ENCODE measurements at places on chromosomes 6 and 20.

- no peak for DNase-seq
These were observed 203.4 kb upstream of the STXBP5 start for GRCh38 chr6:147000545-147001488.

GRCh38 chr20:11372876-11373790 is 544.6 kb upstream of the BTBD3 start:
- no peak for DNase-seq

DNA sequence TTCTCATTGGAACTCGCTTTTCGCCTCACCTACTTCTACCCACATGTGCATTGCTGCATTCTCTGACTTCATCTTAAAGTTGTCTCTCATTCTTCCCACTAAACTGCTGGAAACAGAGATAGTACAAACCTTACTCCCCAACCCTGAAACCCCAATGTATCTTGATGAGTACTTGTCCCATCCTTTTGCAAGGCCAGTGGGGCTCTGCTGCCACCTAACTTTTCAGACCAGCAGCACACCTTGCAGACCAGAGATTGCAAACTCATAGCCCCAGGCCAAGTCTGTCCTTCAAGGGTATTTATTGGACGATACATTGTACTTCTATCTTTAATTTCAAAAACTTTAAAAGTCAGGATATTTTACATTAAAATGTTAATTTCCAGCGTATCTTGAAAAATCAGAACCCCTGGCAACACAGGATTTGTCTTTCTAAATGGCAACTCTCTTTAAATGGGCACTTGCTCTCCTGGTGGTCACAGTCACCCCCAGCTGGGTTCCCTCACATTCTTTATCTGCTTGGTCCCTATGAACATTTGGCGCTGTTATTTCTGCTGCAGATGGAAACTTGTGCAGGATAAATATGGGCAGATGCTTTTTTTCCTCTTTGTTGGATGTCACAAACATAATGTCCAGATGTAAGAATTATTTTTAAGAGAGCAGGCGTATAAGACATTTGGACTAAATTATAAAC is 83.9 kb downstream of the SOD2 start:
- DNase-seq, result no peak

DNA sequence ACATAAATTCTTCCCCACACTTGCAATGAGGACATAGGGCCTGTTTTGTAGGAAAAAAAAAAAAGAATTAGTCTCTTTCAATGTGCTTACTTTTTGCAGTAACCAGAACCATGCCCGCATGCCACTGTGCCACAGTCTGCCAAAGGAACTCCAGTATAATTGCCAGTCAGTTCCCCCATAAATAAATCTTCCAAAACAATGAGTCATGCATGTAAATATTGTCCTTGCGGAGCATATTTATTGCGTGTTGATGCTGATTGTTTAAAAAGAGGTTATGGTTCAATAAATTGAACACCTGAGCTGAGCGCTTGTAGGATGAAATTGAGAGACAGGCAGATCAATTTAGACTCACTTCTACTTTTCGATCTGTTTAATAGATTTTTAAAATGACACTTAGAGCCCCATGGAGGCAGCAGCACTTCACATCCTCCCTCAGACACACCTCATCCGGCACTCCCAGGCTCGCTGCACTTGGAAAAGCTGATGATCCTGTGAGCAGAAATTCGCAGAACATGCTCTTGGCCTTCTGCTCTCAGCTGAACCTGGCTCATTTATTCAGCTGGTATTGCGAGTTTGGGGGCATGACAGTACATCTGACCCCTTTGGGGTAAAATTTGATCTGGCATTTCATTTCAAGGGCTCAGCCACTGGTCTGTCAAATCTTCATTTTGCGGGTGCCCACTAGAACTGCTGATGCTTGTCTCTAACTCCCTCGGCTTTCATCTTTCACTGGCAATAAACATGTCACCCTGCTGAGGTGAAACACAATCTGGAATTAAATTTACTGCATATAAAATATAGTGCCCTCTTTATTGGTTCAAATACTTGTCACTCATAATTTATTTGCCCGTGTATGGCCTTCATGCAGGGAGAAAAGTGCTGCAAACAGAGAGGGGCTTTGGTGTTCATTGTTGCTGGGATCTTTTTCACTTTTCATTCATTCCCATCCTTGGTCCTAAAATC is 371.1 kb upstream of the POU3F2 start:
- no peak for DNase-seq

DNA sequence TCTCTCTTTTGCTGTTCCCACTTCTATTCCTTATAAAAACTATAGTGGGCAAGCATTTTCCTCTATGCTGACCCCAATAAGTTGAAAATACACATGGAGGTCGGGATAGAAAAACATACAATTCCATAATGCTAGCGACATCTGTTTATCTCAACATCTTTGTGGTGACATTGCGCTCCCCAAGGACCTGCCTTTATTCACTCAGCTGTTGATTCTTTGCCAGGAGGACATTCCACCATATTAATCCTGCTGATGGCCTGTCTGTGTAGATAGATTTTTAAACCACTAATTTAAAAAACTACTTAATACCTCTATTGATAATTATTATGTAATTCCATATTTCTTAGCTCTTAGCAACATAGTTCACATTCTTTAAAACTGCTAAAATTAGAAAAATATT is 555.3 kb upstream of the MAP3K7 start:
- DNase-seq, result no peak

DNA sequence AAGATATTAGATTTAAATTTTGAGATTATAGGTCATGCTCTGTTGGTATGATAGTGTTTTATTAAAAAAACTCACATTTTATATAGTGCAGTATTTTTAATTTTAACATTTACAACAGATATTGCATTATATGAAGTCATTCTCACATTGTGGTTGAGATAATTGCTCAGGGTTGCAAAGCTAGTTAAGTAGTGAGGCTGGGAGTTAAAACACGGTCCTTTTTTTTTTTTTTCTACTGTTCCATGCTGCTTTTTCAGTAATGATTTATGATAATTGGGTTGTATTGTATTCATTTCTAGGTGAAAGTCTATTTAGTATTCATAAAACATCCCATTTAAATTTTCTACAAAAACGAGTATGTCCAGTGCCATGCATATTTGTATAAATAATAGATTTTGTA is 117.6 kb upstream of the EDN1 start:
- DNase-seq, result no peak

- DNase-seq, result no peak
These were observed 15.4 kb upstream of the IP6K3 start for GRCh38 chr6:33761922-33762629.

DNA sequence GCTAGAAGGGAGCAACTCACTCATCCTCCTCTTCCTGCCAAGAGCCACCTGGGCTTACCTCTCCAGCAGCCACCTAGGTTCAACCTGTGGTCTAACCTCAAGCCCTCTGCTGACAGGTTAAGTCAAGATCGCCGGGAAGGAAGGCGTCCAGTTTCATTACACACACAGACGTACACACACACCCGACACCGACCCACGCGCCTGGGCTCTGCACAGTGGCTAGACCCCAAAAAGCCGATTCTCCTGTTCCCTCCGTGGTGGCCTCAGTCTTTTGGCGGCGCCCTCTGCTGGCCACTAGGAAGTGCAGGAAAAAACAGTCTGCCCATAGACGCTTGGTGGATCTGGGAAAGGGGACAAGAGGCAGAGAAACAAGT is 52.8 kb downstream of the MRPL14 start:
- DNase-seq, result no peak

- no peak for DNase-seq
These were observed 29.4 kb downstream of the LAMA5 start for GRCh38 chr20:62337558-62338293.
